ENCODE measurements at places on chromosomes 6 and 20. TPM values are rescaled to one million over a fixed set of nuclear protein-coding genes. Genes with fewer than 3 reads are reported as not detected.
A peak's percentile ranks its signal among the peaks of the same experiment; 100 is the strongest.

The PRDM1 gene
- 6.3 TPM for polyA plus RNA-seq

The CCR6 gene
- polyA plus RNA-seq = not detected

The PTPRT gene
- polyA plus RNA-seq = 0.72 TPM

The PLN gene
- polyA plus RNA-seq = 9.1 TPM

The ENPP1 gene
- polyA plus RNA-seq = 22.5 TPM

The TJAP1 gene
- polyA plus RNA-seq = 17.8 TPM

The SERINC3 gene
- polyA plus RNA-seq = 42.9 TPM

DNA sequence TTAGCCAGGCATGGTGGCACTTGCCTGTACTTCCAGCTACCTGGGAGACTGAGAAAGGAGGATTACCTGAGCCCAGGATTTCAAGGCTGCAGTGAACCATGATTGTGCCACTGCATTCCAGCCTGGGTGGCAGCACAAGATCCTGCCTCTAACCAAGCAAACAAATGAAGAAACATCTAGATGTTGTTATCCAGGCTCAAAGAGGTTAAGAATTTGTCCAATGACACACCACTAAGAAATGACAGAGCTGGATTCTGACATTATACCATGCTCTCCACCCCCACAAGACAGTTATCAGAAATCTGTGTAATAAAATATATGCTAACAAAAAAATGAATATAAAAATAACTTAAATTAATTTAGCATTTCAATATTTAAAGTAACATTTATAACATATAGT, 925.5 kb upstream of the SLC35B3 start:
- no peak for DNase-seq

- DNase-seq = no peak
These were observed 40.4 kb upstream of the SCML4 start for GRCh38 chr6:107864226-107865127.

- DNase-seq = no peak
These were observed 48.3 kb downstream of the PTPN1 start for GRCh38 chr20:50558483-50558925.

DNA sequence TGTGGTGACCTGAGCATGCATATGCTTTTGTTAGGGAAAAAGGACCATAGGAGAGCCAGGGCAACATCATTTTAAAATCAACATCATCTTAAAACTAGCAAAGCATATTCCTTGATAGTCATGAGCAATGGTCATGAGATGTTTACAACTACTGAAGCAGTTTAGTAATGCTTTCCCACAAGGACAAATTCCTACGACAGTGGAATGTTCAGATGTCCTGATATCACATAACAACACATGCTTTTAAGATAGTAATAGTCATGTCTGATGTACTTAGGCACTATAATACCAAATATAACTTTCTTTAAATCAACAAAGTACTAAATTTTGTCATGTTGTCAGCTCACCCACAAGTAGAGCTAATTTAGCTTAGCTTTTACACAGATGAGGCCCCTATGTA, 370.3 kb downstream of the HTR1B start:
- no peak for DNase-seq

DNA sequence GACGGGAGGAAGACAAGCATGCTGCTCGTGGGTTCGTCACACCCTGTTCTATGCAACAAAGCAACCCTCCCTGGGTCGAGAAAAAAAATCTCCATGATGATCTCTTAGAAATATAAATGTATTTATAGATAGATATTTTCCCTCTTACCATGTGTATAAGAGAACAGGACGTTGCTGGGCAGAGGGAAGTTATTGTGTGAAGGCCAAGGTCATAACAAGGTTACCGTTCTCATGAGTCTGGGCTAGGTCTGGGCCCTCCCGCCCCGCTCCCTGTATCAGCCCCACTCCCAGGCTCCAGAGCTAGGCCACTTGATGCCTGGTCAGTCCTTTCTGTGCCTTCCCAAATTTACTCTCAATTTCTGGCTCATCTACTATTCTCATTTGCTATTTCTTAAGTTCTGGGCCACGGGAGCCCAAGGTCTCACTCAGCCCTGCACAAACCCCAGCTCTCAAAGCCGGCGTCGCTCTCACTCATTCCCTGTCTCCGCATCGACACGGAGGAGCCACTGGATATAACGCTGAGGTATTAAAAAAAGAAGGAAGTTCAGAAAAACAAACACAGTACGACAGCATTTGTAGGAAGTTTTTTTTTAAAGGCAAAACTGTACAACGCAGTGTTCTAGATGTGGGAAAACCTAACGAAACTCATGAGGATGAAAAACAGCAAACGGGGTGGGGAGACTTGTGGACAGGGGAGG, 96.8 kb downstream of the PSMG4 start:
- no peak for DNase-seq

GRCh38 chr20:59776059-59776603, 157.3 kb downstream of the SYCP2 start:
- DNase-seq = no peak

DNA sequence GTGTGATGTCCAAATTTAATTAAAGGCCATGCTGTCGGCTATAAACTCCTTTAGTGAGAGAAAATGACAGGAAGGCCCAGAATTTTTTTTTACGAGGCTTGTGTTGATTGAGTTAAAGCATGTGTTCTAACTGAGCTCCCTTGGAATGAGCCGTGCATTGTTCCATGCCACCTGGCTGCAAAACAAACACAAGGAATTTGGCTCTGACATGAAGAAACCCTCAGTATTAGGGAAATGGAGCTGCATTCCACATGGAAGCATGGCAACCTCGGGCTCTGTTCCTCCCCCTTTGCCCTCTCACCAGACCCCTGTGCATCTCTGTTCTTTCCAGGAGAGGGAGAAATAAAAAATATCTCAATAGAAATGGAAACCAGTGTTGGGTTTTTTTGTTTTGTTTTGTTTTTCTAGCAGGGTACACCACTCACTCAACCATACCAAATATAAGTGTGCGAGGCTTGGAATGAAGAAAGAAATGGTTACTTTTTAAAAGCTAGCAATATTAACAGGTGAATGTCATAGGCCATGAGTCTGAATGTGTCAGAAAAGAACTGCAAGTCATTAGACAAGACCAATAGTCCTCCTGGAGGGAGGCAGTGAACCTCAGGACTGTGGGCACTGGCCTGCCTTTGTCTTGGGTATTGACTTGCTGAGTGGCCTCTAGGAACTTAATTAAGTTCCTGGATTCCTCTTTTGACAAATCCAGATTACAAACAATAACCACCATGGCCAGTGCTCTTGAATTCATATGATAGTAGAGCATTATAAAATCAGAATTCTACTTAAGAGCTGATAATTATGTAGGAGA, 935.1 kb downstream of the KIF16B start:
- DNase-seq = no peak

DNA sequence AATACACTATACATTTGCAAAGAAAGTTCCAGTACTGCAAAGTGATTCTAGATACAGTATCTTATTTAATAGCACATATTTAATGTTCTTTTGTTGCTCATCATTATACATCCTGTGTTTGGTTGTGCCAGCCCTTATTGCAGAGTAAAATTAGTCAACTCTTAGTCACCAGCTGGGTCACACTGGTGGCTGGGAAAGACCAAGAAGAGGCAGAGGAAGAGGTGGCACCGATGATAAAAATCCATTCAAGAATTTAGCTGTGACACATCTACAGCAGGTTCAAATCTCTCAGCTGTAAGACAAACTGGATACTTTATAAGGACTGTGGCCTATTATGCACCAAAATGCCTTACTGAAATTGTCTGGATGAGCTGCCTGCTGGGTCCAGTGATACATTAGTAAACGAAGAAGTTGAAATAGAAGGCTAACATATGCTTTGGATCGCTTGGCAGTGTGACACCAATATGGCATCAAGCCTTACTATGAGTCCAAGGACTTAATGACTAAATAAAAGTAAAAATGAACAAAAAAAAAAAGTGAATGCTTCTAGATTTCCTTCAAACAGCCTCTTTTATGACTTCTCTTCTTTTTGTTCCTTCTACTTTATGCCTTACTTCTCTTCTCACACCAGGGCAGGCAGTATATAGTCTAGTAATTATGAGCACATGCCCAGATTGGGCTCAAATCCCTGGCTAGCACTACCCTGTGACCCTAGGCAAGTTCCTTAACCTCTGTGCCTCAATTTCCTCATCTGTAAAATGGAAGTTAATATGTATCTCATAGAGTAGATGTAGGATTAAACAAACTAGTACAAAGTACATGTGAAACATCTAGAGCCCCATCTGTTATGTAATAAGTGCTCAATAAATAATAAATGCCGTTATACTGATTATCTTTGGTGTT, 29.4 kb upstream of the RNF8 start:
- DNase-seq = no peak

DNA sequence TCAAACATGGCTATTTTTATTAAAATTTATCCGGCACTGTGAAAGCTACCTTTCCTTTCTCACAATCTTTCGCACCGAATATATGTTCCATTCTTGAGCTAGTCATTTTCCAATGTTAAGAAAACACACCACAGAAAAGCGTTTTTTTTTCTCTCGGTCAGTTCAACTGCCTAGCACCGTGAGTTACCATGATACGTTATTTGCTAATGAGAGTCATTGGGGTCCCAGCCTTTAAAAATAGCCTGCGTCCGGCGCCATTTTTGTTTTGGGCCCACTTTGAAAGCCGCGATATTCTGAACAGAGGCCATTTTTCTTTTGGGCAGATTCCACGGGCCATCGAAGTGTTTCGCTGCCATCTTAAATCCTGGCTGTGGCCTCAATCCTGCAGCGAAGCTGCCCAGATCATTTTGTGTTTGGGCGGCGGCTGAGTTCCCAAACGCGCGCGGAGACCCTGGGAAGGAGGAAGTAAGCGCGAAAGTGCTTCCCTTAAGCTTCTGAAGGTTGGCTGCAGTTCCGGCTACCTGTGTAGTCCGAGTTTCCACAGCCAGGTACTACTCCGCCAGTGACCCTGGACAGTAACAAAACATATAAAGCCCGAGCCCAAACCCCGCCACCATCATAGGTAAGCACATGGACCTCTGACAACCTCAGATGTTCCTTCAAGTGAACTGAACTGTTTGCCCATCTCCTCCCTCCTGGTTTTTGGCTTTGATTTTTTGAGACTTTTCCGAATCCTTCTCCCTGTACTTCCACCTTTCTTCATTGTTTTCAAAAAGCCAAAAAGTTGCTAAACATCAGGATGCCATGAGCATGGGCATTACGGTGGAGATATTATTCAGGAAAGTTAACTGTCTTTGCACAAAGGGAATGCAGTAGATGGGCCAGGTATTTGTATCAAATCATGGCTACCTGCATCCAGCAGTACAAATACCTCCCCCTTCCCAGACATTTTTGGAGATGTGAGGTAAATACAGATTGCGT, at the start of gene SLX4IP:
Gene SLX4IP, plus strand, starts transcription at position 474 of the 981 bp plus-strand sequence. CDS start 22,900 bp downstream, outside the sequence.
- DNase-seq = peak; percentile 98

GRCh38 chr20:53899351-53900167, 170.8 kb downstream of the BCAS1 start:
- DNase-seq = peak; percentile 78

- DNase-seq = no peak
These were observed 52.5 kb downstream of the HLA-A start for GRCh38 chr6:29994826-29995225.

DNA sequence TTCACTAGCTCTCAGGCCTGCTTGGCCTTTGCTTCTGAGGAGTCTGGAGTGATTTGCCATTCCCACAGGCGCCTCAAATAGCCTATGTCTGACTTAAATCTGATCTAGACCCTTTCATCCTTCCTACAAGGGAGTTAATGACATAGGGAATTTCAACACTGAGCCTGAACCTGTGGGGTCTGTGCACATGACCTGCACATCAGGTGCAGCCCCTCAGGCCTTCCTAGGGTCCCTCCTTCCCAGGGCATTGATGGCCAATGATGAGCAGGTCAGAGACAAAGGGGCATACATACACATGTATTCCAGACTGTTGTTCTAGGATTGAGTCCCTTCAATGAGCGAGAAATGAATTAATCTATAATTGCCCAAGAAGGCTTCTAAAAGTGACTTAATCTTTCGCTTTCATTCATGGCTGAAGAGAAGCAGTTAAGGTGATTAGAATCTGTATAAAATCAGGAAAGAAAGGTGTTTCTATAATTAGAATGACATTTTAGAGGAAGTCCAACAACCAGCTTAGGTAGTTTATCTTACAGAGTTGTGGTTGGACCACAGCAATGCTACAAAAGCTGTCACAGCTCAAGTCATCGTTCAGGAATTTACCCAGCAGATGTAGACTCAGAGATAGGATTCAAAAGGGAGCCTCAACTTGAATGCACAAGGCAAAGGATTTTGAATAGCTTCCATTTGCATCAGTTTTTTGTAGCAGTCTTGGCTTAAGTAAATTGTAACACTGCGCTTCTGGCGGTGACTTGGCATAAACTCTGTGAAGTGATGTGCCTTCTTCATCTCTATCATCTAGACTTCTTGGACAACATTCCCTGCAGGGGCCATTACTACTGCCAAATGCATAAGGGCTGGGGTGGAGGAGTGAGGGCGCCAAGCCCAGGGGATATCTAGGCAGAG, 27.0 kb upstream of the TBC1D7 start:
- DNase-seq = peak; percentile 40

GRCh38 chr6:56475736-56476457, 166.8 kb downstream of the DST start:
- DNase-seq = peak; percentile 27

DNA sequence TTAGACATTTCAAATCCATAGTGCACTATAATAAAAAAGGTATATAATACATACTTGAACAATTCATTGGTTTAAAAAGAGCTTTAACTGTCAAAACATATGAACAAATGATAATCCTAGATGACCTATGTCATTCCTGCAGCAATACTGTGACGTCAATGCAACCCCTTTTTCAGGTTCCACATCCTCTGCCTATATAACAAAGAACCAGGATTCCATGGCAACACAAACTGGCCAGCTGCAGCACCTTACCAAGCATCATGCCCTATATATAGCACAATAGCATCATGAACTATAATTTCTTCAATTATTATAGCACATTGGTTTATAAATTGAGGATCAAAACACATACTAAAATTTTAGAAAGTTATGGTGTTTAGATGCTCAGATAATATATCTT, 578 bp upstream of the PTCHD4 start:
- no peak for DNase-seq

DNA sequence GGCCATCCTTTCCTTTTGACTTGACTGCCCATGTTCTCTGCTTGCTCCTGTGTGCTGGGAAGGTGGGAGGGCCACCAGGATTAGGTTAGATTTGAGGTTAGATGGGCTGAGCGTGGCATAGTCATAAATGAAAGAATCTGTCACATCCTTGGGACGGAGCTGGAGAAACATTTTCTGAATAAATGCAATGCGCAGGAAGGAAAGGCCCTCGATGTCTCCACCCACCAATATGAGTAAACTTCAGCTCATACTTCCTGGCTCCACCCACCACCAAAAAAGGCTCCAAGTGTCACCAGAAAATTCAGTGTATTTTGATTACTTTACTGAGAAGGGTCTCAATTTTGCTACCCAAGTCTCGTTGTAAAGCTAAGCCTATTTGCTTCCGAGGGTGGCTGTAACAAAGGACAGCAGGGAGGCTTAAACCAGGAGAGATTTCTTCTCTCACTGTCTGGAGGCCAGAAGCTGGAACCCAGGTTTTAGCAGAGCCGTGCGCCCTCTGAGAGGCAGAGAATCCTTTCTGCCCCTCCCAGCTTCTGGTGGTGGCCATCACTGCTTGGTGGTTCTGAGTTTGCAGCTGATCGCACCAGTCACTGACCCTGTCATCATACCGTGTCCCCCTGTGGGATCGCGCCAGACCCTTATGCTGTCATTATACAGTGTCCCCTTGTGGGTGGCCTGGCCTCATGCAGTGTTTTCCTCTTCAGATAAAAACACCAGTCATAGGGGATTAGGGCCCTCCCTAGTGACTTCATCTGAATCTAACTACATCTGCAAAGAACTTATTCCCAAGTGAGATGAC, 137.8 kb downstream of the TTLL2 start:
- no peak for DNase-seq
